ENCODE measurements at places on chromosomes 3 and 15.

- no peaks in the 10 kb centered on the region for H3K36me3 ChIP-seq
- no peaks in the 10 kb centered on the region for H3K27me3 ChIP-seq
- no peak for DNase-seq
- peaks cover 7% of the 10 kb centered on the region for H3K4me1 ChIP-seq
Measured at GRCh38 chr15:70427167-70428120, 329.7 kb upstream of the TLE3 start.

- no peaks in the 10 kb centered on the region for H3K36me3 ChIP-seq
- H3K4me3 ChIP-seq: no peak overlapping the region
- peaks cover 10% of the 10 kb centered on the region for H3K4me1 ChIP-seq
- no peak overlapping the region for H3K27ac ChIP-seq
- peaks cover 23% of the 10 kb centered on the region for H3K27me3 ChIP-seq
Measured at GRCh38 chr15:70133296-70133695, 35.6 kb upstream of the TLE3 start.

DNA sequence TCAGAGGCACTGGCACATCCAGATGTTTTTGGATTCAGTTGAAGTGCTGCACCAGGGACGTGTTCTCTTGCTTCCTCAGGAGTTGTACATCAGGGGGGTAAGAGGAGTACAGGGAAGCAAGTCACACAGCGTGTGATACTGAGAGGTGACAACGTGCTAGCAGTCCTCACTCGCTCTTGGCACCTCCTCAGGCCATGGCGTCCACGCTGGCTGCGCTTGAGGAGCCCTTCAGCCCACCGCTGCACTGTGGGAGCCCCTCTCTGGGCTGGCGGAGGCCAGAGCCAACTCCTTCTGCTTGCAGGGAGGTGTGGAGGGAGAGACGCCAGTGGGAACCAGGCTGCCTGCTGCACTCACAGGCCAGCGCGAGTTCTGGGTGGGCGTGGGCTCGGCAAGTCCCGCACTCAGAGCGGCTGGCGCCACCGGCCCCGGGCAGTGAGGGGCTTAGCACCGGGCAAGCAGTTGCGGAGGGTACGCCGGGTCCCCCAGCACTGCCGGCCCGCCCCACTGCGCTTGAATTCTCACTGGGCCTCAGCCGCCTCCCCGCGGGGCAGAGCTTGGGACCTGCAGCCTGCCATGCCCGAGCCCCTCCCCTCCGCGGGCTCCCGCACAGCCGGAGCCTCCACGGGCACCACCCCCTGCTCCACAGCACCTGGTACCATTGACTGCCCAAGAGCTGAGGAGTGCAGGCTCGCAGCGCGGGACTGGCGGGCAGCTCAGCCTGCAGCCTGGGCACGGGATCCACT lies 64.5 kb downstream of the PLD1 start:
- no peak overlapping the region for H3K27ac ChIP-seq
- no peak for DNase-seq
- H3K27me3 ChIP-seq: no peaks in the 10 kb centered on the region
- no peaks in the 10 kb centered on the region for H3K36me3 ChIP-seq

DNA sequence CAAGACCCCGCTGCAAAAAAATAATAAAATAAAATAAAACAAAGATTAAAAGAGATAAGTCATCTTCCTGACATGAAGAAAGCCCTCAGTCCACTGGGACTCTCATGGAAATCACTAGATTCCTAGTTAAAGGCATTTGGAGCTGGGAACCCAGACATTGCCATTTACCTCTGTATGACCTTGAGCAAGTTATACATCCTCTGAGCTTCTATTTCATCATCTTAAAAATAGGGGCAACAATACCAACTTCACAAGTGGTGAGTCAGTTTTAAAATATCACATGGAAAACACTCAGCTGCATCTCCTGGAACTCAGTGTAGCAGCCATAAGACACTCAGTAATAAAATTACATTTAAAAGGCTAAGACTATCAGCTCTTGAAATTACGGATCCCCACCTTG lies 334.8 kb downstream of the ERC2 start:
- H3K4me1 ChIP-seq: peaks cover 41% of the 10 kb centered on the region
- no peak overlapping the region for H3K4me3 ChIP-seq
- no peak for DNase-seq
- H3K36me3 ChIP-seq: peaks cover 2% of the 10 kb centered on the region
- no peak overlapping the region for H3K27ac ChIP-seq

GRCh38 chr3:72232331-72232730 lies 447.4 kb upstream of the PROK2 start:
- H3K4me3 ChIP-seq: no peak overlapping the region
- H3K36me3 ChIP-seq: no peaks in the 10 kb centered on the region
- H3K27ac ChIP-seq: no peak overlapping the region
- DNase-seq: no peak

DNA sequence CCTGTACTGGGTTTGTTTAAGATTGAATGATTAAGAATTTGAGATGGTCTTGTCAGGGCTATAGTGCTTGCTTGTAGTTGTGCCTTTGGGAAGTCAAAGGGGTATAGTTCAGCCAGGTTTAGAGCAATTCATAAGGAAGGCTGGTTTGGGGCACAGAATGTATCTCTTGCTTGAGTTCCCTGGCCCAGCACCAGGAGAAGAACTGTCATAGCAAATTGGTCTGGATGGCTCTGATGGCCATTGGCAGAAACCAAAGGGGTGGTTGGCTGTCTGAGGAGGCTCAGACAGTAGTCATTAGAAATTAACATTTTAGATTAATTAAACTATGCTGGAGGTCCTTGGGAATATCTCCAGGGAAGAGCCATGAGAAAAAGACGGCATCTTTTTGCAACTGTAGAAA lies 25.4 kb upstream of the OTOL1 start:
- H3K27me3 ChIP-seq: no peaks in the 10 kb centered on the region
- DNase-seq: no peak
- no peak overlapping the region for H3K4me3 ChIP-seq
- peaks cover 9% of the 10 kb centered on the region for H3K4me1 ChIP-seq
- H3K27ac ChIP-seq: no peak overlapping the region
- H3K36me3 ChIP-seq: no peaks in the 10 kb centered on the region

DNA sequence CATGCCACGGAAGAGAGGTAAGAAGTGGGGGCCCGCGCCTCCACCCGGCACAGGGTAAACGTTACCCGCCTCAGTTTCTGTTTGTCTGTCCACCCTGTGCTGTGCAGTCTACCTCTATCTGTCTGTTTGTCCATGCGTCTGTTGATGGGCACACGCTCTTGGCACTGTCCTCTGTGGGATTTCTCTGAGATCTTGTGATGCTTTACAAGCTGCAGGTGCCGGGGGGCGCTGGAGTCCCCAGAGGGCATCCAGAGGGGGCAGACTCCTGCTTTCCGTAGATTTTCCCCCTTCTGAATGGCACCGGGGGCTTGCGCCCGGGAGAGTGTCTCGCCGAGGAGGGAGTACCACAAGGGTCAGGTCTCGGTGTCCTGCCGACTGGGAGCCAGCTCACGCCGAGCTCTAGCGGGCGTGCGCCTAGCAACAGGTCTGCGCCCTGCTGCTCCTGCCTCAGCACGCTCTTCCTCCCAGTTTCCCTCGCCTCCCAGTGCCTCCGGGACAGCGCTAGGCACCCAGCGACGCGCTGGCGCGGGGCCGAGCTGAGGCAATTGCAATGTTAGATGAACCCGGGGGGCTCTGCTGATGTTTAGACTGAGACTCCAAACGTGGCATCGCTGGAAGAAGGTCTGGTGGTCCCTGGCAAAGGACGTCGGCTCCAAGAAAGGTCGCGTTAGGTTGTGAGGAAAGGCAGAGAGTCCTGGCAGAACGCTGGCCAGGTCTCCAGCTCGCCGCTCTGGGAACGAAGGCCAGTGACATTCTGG lies 667 bp downstream of the CEMIP start:
- H3K4me3 ChIP-seq: peak overlapping the region; percentile 78
- no peak overlapping the region for H3K27ac ChIP-seq
- H3K27me3 ChIP-seq: peaks cover 81% of the 10 kb centered on the region
- no peaks in the 10 kb centered on the region for H3K36me3 ChIP-seq
- DNase-seq: peak; percentile 10

DNA sequence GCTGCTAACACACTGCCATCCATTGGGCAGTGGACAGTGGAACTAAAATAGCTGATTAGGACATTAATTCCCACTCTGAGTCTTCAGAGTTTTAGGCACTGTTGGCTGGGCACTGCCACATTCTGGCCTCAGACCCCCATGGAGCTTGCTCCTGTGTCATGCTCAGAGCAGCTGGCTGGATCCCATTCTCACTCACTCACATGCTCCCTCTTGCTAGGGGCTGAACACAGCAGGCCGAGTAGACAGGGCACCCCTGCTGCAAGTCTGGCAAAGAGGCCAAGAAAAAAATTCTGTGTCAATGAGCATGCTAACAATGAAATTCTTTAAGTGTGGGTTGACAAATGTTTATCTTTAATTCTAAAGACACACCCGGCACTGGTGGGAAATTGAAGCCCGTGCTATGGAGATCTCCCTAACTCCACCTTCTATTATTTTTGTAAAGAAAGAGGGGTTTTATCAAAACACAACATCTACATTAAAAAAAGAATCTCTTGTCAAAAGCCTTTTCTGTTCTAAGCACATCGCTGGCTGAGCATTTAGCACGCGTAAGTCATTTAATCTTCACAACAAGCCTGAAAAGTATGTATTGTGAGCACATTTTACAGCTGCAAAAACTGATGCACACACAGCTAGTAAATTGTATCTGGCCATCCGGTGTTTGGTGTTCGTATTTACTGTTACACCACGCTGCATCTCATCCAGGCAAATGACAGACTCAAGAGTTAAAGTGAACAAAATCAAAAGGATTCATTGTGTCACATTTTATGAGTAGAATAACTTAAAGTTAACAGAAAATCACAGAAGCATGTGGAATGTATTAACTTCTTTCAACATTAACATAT lies 362.1 kb downstream of the PLOD2 start:
- peaks cover 31% of the 10 kb centered on the region for H3K4me1 ChIP-seq
- H3K4me3 ChIP-seq: no peak overlapping the region
- H3K27ac ChIP-seq: no peak overlapping the region
- peaks cover 3% of the 10 kb centered on the region for H3K36me3 ChIP-seq
- no peak for DNase-seq
- H3K27me3 ChIP-seq: no peaks in the 10 kb centered on the region

DNA sequence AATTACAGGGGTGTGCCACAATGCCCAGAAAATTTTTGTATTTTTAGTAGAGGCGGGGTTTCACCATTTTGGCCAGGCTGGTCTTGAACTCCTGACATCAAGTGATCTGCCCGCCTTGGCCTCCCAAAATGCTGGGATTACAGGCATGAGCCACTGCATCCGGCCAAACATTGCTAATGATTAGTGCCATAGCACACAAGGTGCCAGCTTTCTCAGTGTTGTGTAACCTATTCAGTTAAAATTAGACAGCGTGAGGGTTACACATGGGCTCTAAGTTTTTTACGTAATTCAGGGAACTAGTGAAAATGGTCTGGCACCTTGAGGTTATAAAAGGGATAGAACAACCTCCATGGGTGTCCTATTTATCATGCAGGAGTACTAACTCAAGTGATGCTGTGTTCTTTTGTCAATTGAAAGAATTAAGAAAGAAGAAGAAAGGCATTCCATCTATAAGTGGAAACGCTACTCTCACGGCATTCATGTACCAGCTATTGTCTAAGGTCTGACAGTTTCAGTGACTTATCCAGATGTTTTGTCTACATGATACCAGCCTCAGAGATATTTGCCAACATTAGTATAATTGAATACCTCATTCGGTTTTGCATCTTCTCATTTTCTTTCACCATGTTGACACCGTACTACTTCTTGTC lies 84.7 kb downstream of the EOMES start:
- peaks cover 13% of the 10 kb centered on the region for H3K4me1 ChIP-seq
- no peak overlapping the region for H3K4me3 ChIP-seq
- H3K27ac ChIP-seq: no peak overlapping the region
- H3K27me3 ChIP-seq: peaks cover 5% of the 10 kb centered on the region
- DNase-seq: no peak

GRCh38 chr3:135633078-135633477 lies 332.4 kb upstream of the PPP2R3A start:
- DNase-seq: no peak
- no peaks in the 10 kb centered on the region for H3K27me3 ChIP-seq
- peak overlapping the region; percentile 15 for H3K27ac ChIP-seq
- no peaks in the 10 kb centered on the region for H3K36me3 ChIP-seq

Measured in neural crest cell (in vitro differentiated cells).